ENCODE measurements at places on chromosomes 12 and 14.

- DNase-seq: peak; percentile 61
Measured at GRCh38 chr12:132510111-132510724, 20.3 kb downstream of the FBRSL1 start.

DNA sequence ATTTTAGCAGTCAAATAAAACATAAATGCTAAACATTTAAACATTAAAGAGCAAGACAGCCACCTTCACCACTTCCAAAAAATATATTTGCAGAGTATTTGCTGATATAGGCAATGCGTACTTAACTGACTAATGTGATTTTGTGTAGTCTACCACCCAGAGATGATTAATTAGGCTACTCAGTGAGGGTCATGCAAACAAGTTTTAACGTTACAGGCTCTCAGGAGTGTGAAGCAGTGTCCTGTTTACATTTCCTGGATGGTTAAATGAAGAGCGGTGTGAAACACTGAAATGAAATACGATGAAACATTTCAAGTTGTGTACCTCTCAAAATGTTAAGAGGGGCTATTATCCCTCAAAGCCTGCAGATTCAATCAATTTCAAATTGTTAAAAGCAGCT lies 165.8 kb upstream of the LRIG3 start:
- no peak for DNase-seq

GRCh38 chr12:569803-570434 lies 93.3 kb downstream of the NINJ2 start:
- peak; percentile 94 for DNase-seq

DNA sequence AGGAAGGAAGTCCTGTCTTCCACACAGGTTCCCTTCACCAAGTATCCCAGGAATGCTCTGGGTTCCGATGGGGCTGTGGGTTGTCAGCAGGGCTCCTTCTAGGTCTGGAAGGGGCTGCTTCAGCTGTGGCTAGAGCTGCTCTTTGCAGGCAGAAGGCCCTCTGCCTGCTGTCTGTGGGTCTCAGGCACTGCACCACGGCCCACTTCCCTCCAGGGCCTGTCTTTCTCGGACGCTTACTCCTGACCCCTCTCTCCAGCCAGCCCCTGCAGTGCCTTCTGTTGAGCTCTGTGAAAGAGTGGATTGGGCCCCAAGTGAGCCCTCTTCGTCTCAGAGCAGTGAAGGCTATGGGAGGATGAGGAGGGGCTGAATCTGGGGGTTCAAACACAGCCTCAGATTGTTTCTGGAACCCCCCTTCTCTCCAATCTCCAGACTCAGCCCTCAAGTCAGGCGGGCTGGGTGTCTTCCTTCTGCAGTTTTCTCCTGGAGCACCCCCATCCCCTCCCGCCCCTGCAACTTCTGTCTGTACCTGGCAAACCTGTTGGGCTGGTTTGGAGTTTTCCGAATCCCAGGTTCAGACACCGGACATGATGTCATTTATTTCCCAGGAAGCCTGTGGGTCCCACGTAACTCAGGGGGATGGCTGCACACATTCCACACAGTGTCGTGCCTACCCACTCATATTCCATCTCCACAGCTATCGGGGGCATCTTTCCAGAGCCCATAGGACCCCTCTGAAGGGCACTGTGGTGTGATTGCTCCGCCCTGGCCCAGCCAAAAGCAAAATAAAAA lies 24.9 kb upstream of the SPPL3 start:
- DNase-seq: no peak

DNA sequence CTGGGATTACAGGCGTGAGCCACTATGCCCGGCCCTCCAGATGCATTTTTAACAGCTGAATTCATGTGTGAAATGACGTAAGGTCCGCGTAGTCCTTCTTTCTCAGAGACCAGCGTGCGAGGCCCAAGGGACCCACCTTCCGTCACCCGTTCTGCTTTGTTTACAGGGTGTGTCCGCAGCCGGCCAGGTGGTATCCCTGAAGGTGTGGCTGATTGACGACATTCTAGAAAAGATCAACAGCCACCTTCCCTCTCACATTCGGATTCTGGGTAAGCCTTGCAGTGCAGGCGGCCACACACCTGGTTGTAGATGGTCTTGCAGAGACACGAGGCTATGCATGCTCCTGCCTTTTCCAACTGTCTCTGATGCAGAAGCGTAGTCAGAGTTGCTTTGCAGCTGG lies 9.9 kb downstream of the PUS1 start:
- no peak for DNase-seq

- no peak for DNase-seq
Measured at GRCh38 chr14:71721791-71722190, 210.4 kb upstream of the RGS6 start.

DNA sequence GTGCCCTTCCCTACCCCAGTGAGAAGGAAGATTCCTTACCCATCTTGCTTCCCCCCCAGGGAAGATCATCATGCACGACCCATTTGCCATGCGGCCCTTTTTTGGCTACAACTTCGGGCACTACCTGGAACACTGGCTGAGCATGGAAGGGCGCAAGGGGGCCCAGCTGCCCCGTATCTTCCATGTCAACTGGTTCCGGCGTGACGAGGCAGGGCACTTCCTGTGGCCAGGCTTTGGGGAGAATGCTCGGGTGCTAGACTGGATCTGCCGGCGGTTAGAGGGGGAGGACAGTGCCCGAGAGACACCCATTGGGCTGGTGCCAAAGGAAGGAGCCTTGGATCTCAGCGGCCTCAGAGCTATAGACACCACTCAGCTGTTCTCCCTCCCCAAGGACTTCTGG lies 9.3 kb downstream of the PCK2 start:
- DNase-seq: no peak

DNA sequence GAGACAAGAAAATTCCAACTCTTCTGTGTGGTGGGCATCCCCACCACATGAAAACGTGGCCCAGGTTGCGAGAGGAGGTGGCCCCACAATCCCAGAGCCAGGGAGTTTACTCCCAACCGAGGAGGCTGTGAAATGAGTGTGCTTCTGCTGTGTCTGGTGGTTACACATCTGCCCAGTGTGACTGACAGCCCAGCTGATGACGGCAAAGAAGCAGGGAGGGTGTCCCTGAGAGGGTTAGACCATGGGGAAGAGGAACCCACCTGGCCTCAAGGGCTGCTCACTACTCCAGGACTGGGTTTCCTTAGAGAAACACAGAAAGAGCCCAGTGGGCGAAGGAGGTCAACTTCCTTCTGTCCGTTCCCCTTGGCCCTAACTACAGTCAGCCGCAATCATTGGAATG lies 24.6 kb downstream of the ZFP36L1 start:
- no peak for DNase-seq

GRCh38 chr14:98932431-98933325 lies 339.3 kb downstream of the BCL11B start:
- DNase-seq: no peak
